ENCODE measurements at places on chromosomes 5 and 9.

- DNase-seq: no peak
Measured at GRCh38 chr5:142438573-142438972, 113.8 kb upstream of the SPRY4 start.

- no peak for DNase-seq
Measured at GRCh38 chr9:86676396-86676795, 270.9 kb downstream of the GAS1 start.

- DNase-seq: no peak
Measured at GRCh38 chr9:13993632-13994185, 320.2 kb downstream of the NFIB start.

DNA sequence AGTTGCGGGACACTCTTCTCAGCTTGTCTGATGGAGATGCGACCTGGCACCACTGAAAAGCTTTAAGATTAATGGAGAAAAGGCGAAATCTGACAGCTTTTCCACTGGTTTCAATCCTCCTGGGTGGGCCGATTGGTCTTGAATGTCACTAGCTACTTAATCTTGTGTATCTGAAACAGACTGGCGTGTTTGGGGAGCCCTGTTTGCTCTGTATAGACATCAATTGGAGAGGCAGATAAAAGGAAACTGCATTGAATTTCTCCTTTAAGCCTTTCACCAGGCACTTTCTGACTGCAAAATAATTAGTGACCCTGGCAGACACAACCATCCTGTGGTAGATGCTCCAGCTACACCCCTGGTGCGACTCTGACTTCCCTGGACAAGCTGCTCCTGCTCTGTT, 224.2 kb downstream of the NDUFS4 start:
- DNase-seq: no peak

DNA sequence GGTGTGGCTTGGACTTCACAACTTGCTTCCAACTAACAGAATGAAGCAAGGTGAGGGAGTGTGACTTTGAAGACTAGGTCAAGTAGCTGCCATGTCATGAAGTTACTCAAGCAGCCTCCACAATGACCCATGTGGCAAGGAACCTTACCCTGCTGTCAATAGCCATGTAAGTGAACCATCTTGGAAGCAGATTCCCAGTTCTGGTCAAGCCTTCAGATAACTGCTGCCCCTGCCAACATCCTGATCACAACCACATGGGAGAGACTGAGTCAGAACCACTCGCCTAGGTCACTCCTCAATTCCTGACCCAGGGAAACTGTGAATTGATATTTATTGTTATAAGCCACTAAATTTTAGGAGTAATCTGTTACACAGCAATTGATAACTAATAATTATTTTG, 10.9 kb downstream of the ZCCHC10 start:
- no peak for DNase-seq

DNA sequence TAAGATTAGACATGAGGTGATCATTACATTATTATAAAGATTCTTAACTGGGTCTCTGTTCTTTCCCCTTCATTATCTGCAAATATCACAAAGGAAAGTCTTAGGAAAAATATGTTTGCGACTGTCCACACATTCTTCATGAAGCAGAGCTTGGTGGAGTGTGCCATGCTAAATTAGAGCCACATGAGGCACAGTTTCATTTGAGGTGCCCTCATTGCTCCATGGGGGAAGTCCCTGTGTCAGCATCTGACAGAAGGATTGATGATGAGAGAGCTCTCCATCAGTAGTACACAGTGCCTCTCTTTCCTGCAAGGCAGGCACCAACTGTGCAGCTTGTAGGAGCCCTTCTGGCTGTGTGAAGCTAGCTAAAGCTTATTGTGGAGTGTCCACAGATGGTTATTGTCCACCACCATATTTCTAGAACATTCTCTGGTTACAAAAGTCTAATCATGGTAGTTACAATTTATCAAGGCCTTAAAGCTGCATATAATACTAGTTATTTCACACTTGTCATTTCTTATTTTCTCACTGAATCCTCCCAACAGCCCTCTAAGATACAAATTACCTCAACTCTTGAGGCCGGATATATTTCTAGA, 63.9 kb downstream of the C9orf152 start:
- no peak for DNase-seq

DNA sequence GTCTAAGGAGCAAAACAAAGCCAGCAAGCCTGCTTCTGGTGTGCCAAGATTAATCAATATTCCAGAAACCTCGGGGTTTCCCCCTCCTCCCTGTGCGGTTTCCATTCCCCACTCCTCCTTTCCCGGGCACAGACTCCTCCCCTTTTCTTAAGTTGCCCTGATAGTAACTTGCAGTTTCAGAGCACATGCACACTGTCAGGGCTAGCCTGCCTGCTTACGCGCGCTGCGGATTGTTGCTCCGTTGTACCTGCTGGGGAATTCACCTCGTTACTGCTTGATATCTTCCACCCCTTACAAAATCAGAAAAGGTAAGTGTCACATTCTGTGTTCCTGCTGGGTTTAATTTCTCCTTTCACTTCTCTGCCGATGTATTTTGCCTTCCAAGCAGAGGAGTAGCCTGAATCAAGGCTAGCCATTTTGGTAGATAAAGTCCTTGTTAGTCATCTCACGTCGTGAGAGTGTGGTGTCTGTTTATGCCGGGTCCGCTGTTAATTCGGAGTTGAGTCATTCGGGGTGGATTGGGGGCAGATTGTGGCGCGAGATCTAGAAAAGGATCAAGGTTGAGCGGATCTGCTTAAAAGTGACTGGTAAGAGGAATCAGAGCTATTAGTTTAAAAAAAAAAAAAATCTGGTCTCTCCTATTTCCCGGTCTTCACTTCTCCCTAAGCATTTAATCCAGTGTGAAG, at the start of gene SLC1A3:
Gene SLC1A3 (plus strand): TSS at position 179 of the 686 bp plus-strand sequence. CDS start 1,818 bp downstream, outside the sequence.
- peak; percentile 65 for DNase-seq

- no peak for DNase-seq
Measured at GRCh38 chr9:121741228-121741918, 89.9 kb downstream of the DAB2IP start.

GRCh38 chr9:93886911-93887310, 68.2 kb downstream of the BARX1 start:
- no peak for DNase-seq

DNA sequence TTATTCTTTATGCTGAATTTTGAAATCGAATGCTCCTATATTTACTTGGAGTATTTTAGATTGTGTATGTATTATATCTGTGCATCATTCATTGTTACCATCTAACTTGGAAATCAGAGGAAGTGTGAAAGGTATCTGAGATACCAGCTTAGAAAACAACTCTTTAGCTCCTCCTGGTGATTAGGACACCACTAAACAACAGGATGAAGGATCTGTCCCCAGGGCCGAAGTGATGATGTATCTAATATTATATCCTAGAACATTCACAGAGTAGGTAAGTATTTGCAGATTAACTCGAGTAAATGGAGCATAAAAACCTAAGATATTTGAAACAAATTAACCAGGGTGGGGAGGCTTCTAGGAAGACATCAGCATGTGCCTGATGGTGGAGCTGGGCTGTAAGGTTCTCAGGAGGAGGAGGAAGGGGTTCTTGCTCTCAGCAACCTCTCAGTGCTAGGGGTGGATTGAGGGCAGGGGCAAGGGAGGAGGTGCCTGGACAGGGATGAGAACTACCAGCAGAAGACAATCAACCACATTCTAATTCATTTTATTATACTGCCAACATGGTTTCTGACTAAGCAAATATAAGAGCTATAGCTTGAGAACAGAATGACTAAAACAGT, 2.6 kb upstream of the NFIL3 start:
- DNase-seq: no peak

DNA sequence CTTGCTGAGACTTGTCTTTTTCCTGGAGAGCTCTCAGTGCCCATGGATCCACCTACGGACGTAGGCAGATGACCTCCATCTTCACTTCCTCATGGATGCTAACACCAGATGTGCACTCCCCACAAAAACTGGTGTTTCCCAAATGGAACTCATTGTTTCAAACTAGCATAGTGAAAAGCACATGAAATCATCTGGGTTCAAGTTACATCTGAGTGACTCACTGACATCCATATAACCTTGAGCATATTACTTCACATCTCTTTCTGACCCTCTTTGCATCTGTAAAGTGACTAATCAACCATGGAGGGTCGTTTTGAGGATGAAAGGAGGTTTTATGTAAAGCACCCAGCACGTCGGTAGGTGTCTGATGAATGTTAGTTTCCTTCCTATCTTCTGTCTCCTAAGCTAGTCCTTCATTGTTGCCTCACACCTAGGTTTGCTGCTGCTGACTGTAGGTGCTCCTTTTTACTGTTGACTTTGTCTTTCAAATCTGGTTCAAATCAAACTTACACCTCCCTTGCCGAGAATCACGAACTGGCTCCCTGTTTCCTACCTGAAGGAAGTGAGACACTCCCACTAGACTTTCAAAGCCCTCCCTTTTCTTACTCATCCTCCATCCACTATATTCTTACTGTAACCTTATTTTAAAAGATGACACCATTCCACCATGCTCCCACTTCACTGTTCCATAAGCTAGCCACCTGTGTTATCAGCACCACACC, 10.3 kb downstream of the OCLN start:
- DNase-seq: no peak

DNA sequence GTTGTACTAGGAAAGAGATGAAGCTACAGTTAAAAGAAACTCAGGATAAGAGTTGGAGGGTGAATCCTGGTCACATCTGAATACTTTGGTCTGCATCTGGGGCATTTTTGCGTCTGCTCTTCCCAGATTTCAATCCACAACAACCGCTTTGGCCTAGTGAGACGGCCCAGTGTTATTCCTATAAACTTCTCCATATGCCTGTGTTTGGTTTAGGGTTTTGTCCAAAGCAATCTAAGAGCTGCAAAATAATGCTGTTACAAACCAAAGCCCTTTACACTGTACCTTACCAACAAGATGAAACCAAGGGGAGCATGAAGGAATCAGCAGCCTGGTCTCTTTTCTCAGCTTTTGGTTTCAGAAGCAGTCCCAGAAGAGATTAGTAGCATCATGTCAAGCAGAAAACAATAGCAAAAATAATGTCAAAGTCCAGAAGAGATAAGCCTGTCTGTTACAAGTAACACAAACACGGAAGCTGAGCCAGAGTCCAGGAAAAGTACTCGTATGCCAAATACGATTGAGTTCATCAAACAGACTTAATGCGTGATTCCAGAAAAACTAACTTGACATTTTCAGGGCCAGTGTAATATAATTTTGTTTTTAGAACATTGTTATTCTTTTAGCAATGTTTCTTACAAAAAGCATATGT, 379.9 kb upstream of the ACO1 start:
- DNase-seq: no peak

GRCh38 chr9:14661421-14662059, 31.7 kb downstream of the ZDHHC21 start:
- no peak for DNase-seq

- DNase-seq: no peak
Measured at GRCh38 chr9:20376042-20376441, 246.3 kb downstream of the MLLT3 start.

DNA sequence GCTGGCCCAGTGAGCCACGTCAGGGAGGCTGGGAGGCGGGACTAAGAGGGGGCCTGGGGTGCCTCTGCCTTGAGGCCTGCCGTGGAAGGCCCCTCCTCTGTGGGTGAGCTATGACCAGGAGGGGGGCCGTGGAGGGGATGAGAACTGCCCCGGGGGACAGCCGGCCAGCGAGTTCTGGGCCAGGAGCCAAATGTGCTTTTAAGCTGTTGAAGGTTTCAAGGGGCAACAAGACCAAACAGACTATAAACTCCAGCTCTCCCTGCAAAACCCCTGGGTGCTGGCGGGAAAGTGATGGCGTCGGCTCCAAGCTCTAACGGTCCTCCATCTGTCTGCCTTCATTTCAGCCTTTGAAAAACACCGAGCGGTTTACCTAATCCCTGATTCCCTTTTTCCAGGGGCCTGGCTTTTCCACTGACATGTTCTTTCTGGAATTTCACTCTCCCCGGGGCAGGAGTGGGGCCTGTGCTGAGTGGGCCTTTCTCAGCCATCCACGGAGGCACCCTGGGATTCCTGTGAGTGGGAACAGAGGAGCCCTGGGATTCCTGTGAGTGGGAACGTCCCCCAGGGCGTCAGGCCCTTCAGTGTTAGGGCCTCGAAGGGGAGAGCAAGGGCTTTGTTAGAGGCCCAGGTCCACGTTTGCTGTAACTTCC, 65.6 kb downstream of the COL5A1 start:
- peak; percentile 8 for DNase-seq

- no peak for DNase-seq
Measured at GRCh38 chr5:947626-948471, 55.2 kb downstream of the TRIP13 start.

GRCh38 chr9:81538890-81539289, 150.5 kb downstream of the TLE1 start:
- no peak for DNase-seq

- DNase-seq: no peak
Measured at GRCh38 chr5:150801117-150801927, 22.8 kb downstream of the SMIM3 start.

DNA sequence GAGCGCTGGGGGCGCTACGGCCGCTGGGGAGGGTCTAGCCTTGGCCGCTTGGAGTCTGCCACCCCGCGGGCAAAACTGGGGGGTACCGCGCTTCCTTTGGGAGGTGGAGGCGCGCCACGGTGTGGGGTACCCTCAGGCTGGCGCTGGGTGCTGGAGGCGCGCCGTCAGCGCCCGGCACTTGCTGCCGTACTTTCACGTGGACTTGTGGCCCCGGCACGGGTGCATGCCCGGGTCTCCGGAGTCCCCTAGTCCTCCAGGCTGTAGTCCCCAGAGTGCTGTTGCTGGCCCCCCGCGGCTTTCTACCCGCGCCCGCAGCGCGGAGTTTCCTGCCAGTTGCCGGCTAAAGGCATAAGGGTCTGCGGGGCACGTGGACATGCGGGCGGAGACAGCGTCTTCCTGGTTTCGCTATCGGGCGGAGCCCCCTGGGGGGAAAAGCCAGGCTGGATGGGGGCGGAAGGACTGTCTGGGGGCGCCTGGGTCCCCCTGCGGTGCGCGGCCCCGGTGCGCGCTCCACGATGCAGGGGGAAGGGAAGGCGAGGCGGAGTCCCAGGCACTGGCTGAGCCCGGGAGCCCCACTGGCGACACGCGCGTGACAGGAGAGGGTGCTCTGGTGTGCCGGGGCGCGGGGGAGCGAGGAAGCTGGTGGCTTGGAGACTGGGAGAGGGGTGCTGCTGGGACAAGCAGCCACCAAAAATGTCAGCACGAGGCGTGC, 666 bp downstream of the PPARGC1B start:
- peak; percentile 24 for DNase-seq

- DNase-seq: peak; percentile 88
Measured at GRCh38 chr5:140240987-140241706, 61.8 kb downstream of the PFDN1 start.

DNA sequence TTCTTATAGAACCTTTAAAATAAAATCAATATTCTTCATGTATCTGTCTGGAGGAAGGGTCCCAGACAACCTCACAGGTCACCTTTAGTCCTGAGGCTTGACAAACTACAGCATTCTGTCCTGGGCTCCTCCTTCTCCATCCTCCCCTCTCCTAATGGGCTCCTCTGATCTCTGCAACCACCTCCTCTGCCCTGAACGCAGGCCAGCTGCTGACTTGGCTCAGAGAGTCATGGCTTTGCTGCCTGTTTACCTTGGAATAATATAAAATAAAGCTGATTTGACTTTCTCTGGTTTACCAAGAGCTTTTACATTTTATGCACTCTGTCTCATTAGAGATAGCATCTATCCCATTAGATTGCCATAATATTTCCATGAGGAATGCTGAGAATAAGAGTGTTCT, 159.4 kb downstream of the SEMA6A start:
- DNase-seq: no peak

Measured in substantia nigra (tissue), 51 donors.